ENCODE measurements at places on chromosomes 3 and 15.

GRCh38 chr3:54094926-54095325 is 27.4 kb upstream of the CACNA2D3 start:
- no peak for DNase-seq

GRCh38 chr3:135667061-135667460 is 298.5 kb upstream of the PPP2R3A start:
- DNase-seq, result no peak

GRCh38 chr3:195282961-195283360 is 12.0 kb upstream of the XXYLT1 start:
- no peak for DNase-seq

- DNase-seq, result no peak
Observed at GRCh38 chr3:185818267-185818875, 6.5 kb downstream of the IGF2BP2 start.

DNA sequence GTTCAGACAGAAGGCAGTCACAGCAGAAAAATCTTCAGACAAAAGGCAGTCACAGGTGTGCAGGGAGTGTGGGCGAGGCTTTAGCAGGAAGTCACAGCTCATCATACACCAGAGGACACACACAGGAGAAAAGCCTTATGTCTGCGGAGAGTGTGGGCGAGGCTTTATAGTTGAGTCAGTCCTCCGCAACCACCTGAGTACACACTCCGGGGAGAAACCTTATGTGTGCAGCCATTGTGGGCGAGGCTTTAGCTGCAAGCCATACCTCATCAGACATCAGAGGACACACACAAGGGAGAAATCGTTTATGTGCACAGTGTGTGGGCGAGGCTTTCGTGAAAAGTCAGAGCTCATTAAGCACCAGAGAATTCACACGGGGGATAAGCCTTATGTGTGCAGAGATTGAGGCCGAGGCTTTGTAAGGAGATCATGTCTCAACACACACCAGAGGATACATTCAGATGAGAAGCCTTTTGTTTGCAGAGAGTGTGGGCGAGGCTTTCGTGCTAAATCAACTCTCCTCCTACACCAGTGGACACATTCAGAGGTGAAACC is 27.6 kb downstream of the ZNF589 start:
- peak; percentile 44 for DNase-seq

GRCh38 chr3:49793486-49794085 is 6.1 kb downstream of the CDHR4 start:
- DNase-seq, result no peak

DNA sequence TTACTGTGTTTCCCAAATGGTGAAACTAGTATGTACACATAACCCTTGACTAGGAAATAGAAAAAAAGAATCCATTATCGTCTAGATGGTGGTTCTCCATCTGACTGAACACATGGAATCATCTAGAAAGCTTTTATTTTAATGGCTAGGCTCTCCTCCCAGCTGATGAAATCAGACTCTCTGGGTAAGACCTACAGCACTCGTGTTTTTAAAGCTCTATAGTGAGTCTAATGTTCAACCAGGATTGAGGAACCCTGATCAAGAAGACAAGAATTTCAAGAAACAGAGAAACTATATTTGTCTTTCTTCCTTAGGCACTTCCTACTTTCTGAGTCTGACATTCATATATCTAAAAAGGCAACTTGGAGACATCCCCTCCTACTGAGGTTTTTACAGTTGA is 118.8 kb downstream of the TMCO5A start:
- DNase-seq, result no peak

- DNase-seq, result no peak
Observed at GRCh38 chr3:52249683-52250082, 4.1 kb downstream of the PPM1M start.

DNA sequence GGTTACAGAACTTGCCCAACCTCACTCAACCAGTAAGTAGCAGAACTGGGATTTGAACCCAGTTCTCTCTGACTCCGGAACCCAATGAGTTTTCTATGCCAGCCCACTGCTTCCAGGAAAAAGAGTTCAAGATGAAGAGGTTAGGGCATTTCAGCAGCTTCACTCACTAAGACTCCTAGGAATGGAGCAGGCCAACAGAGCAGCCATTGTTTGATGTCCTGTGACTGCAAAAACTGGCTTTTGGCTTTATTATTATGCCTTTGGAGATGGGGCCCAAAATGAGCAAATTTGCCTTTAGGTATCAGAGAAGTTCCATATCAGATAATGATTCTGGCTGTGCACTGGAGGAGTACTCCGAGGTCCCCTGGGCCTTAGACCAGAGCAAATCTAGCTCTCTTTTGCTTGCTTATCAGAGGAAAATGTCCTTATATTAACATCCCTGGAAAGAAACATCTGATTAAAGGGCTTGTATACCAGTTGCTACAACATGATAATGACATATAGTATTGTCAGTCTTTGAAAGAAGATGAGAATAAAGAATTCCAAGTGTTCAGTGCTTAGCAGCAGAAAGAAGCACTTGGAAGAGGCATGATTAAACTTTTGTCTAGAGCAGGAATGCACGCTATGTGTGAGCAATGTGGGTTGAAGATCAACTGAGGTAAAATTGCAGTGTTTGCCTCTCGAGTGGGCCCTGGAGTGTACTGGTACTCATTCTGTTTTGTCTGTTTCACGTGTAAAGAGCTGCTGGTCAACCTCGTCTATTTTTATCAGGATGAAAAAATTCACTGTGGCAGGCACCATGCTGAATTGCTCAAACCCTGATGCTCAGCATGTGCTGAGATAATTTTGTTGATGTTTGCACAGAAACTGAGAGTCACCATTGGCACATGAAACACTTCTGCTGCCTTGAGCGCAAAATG is 21.8 kb upstream of the KLHL24 start:
- DNase-seq, result no peak
